BJ (cell line): ENCODE measurements at places on chromosomes 1 and 21.

DNA sequence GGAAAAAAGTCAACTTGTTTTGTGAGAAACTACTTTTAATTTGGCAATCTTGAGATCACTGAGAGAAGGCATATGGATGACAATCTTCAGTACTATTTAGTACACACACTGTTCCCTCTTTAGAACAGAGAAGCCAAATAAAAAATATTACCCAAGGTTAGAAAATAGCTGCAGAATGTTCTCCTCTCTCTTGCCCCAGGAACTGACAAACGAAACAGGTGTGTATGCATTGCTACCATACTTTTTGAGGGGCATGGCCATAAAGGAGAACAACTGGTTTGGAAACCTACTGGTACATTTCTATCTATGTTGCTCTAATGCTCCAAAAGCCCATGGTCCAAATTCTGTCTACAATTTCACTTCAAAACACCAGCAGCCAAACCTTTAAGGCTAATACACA lies 5.7 kb downstream of the TOR1AIP2 start:
- DNase-seq, result no peak

GRCh38 chr1:156419854-156420204 lies 50.8 kb downstream of the RHBG start:
- DNase-seq, result no peak

DNA sequence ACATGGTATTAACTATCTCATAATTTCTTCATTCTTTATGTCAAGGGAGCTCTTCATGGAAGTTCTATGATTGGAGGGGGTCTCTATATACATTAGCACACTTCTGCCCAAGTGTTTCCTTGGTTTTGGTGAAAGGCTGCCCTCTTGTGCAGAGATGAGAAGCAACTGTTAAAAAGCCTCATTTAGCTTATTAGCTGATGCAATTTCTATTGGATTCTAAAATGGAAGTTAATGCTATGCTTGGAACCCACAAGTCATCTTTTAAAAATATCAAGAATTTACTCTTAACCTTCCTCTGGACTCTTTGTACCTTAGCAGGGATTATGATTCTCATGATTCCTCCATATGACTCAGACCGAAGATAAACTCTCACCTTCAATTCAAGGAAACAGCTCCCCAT lies 328.9 kb downstream of the PTBP2 start:
- no peak for DNase-seq

DNA sequence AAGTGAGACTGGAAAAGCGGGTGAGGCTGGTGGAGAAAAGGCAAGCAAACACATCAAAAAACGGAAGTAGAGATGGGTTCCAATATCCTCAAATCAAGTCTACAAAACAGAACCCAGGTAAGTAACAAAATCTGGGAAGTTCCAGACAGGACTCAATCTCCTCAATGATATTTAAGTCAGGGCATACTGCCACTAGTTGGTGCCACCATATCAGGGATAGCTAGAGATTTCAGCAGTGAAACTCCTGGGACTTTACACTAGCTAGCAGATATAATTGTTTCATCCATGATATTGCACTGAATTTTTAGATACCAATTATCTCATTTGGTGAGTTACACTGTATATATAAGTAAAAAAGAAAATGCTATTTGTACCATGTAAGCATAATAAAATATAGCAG lies 52.0 kb downstream of the EYA3 start:
- no peak for DNase-seq

DNA sequence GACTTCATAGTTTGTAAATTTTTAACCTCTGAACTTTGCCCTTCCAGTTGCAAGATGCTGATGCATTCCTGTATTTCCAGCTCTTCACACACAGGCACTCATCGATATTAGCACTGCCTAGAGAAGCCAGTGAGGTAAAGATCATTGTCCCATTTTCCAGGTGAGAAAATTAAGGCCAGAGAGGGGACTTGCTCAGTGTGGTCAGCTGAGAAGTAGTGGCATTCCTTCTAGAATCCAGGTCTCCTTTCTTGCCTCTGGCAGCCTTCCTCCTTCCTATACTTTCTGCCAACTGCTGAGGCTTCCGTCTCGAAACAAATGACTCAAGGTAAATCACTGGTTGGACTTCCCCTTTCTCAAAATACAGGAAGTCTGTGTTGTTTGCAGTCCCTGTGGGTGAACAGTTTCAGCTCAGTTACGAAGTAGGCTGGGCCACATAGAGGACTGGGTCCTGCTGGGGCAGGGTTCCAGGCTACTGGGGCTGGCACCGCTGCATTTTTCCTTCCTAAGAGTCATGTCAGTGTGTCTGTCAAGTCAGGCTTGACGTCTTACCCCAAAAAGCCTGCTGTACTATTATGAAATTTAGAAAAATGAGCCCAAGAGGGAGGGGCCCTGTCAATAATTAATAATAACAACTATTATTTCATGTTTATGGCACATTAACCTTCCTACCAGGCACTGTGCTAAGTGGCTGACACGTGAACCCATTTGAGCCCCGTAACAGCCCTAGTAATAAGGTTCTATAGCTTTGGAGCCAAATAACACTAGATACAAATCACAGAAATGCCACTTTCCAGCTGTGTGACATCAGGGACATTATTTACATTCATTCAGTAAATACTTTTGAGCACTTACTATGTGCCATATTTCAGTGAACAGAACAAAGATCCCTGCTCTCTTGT lies 16.6 kb upstream of the RNF19B start:
- no peak for DNase-seq

DNA sequence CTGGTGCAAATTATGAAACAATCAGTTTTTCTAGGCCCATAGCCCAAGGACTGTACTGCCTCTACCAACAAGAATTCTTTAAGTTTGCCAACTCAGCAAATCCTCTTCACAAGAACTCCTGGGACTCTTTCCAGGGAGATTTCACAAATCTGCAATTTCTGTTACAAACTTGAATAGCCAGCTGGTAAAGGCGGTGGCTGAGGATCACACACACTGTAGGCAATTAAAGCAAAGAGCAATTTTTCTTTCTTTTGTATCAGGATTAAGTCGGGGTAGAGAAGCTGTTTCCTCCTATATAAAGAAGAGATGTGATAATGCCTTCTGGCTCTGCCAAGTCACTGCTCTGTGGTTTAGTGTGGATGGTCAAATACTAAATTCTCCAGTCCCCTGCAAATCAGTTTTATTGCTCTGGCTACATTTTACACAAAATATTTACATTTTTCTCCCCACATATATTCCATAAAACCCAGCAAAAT lies 1.7 kb downstream of the ALDH9A1 start:
- peak; percentile 74 for DNase-seq

DNA sequence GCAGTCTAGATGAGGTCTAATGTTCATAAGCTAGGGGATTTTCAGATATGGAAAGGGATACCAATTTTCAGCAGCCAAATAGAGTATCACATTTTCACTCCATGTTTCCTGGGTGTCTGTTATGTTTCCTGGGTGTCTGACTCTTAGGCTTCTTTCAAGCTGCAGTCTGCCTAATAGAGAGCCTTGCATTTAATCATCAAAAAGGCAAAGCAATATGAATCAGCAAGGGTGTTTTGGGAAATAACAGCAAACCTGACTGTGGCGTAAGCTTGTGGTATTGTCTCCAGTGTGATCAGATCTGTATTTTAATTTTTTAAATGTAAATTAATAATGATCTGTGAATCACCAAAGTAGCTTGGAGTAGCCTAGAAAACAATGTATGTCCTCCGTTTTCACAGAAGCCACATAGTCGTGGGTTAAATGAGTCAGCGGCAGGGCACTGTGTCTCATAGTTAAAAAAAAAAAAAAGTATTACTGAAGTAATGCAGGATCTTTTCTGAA lies 10.4 kb downstream of the LGALS8 start:
- DNase-seq, result no peak

DNA sequence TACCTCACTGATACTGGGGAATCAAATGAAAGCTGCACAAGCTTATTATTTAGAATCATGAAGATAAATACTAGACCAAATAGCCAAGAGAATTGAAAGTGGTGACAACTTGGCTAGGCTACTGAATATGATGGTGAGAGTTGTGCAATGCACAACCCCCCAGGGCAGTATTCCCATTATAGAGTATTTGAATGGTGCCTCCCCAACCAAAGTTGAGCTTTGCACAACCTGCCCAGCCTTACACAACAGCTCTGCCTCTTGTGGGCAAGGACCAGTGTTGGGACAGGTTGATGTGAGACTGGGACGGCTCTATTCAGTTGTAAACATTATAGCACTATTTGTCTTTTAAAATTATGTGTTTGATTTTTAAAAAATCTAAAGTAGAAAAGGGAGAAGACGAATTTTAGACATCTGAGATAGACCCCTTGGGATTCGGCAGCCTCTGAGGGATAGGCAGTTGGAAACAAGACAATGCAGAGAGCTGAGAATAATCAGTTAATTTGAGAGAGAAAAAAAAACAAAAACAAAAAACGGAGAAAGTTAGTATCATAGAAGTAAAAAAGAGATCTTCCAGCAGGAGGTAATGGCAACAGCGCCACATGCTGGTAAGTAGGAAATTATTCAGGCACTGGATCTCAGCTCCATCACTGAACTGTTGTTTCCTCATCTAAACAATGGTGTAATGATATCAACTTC lies 91.0 kb upstream of the KCNA3 start:
- no peak for DNase-seq

GRCh38 chr1:177278626-177279390 lies 108.0 kb downstream of the BRINP2 start:
- DNase-seq, result no peak

GRCh38 chr1:164561007-164561406 lies 2.0 kb downstream of the PBX1 start:
- no peak for DNase-seq

DNA sequence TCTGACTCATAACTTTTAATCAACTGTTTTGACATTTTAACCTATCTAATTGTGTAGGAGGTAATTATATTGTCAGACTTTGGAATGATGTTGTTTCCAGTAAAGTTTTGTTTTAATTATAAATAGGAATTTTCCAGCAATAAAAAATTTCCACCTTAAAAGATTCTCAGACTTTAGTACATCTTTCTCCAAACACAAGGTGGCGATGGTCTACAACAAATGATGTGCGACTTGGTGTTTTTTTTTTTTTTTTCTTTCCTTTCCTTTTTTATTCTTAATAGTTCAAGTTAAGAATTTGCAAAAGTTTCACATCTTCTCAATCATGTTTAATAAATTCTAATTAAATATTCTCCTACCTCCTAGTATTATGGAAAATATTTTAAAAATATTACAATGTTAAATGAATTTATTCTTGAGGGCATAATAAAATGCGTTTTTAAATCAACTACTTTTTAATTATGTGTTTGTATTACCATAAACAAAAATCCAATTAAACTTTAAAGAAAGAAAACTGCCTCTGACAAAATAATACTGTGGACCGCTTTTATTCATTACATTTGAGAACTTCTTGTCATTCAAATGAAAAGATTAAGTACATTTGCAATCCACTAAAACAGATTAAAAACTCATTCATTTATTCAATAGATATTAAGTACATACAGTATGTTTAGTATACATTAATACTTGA lies 4.4 kb upstream of the ADAMTS1 start:
- no peak for DNase-seq

DNA sequence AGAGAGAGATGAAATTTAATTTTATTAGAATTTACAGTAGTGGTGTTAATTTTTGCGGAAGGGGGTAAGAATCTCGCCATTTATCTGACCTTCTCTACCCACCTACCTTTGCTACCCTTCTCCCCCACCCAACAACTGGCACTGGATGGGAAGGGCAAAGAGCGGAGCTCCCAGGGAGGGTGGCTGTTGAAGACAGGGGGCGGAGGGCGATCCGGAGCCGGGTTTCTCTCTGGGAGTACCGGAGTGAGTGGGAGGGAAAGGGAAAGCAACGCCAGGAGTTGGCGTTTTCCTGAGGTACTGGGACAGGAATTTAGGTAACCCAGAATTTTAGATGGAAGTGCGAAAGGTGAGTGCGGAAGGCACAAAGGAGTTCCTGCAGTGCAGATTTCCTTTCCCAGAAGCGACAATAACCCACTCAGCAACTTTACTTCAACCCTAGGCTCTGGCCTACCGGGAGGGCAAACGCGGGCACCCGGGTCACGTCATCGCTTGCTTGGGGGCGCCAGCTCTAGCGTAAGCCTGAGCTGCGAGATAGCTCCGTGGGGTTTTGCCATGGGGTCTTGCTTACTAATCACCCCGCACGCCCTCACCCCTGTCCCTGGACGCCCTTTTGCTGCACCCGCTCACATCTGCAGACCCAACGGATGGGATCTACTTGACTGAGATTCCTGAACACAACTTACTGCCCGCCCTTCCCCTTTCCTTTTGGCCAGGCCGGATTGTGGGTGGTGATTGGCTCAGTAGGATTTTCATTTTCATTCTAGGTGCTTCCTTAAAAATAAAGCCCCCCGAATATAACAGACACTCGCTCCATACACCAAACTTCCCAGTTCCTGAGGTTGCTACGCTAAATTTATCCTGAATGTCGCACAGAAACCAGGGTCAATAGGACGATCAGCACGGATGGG lies 413.0 kb upstream of the ESRRG start:
- no peak for DNase-seq
